ENCODE measurements at places on chromosomes 13 and 19.
A peak's percentile ranks its signal among the peaks of the same experiment; 100 is the strongest.

DNA sequence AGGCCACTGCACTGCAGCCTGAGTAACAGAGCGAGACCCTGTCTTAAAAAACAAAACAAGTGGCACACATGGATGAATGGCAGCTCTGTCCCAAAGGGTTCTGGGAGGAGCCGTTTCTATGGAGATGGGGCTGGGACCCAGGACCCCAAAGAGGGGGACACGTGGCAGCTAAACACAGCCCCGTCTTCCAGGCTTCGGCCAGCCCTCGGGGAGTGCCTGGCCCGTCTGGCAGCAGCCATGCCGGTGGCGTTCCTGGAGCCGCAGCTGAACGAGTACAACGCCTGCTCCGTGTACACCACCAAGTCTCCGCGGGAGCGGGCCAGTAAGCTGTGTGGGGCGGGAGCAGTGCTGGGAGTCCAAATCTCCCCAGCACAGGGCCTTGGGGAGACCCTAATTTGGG lies 82.4 kb downstream of the RYR1 start:
- DNase-seq: no peak

DNA sequence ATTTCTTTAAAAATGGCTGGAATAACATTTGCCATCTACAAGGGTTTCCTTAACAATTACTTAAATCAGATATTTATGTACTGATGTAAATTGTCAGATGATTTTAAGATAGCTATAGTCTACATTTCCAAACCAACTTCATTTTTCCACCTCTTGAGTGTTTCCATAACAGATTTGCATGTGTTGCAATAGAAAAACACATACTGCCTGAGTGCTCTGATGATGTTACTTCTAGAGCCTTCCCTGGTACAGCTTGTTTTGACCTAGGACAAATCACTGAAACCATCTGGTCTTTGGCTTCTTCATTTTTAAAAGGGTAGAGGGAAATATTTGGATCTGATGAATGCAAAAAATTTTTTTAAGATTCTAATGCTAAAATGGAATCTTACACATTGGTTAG lies 245.9 kb downstream of the PCDH9 start:
- no peak for DNase-seq

DNA sequence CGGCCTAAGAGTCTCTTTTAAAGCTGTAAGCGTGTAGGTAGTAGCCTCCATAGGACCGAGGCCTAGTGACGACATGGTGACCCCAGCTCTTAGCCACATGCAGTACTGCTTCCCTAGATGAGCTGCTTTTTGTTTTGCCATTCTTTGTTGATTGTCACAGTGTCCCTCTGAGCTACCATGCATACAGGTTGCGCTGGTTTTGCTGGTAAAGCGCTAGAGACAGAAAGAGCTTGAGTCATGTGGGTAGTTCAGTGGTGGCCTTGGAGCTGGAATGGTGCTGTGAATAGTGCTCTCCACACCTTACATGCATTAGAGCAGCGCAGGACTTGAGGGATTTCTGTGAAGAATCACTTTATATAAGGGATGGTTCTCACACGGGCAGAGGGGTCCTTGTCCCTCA lies 5.1 kb downstream of the HNRNPM start:
- DNase-seq: no peak

GRCh38 chr13:74761801-74762757 lies 627.9 kb upstream of the KLF12 start:
- peak; percentile 83 for DNase-seq

- peak; percentile 44 for DNase-seq
These were observed 710.0 kb upstream of the ARGLU1 start for GRCh38 chr13:107277911-107278310.

DNA sequence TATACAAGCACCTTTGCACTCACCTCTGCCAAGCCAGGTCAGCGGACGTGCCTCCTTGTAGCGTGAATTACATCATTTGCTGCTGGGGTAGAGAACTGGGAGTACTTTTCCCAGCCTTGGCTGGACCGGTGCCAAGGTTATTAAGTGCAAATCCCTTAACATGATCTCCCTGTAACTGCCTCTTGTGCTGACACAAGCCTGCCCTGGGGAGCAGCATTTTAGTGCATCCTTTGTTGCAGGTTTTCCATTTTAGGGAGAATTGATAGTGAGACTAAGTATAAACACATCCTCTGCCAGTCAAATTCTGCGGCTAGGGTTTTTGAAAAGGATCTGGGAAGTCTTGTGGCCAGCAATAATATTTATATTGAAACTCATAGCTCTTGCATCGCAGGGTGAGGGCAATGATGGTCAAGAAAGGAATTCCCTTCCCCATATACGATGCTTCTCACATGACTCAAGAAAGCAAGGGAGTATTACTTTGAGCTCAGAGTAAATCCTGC lies 32.7 kb upstream of the DCLK1 start:
- peak; percentile 99 for DNase-seq

DNA sequence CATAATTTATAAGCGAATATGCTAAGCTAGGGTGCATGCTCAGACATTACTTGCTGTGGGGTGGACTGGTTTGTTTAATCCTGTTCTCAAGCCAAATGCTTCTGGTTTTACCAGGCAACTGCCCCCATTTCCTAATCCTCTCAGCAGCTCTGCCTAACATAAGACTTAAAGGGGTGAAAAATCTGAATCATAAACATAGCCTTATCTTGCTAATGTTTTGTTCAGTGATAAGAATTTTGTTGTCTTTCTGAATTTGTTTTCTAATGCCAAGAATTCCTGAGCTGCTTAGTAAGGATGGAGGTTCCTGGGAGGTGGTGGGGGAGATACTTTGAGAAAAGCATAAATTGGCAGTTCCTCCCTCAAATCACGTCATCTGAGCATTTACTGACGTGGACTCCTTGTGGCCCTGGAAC lies 42.7 kb downstream of the ING1 start:
- peak; percentile 52 for DNase-seq

DNA sequence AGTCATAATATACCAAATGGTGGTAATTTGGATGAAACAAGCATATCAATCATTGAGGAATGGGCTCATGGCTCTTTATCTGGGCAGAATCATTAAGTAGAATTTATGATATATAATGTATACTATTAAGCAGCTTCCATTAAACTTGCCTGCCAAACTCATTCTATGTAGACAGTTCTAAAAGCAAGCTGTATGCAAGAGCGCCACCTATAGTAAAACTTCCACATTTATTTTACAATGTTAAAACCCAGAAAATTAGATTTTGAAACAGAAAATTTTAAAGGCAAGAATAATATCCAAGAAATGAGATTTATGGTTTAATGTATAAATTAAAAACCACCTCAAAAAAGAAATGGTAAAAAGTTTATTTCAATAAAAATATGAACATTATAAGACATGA lies 161.5 kb downstream of the MZT1 start:
- DNase-seq: peak; percentile 49

- no peak for DNase-seq
These were observed 222.1 kb downstream of the MZT1 start for GRCh38 chr13:72505376-72505775.

DNA sequence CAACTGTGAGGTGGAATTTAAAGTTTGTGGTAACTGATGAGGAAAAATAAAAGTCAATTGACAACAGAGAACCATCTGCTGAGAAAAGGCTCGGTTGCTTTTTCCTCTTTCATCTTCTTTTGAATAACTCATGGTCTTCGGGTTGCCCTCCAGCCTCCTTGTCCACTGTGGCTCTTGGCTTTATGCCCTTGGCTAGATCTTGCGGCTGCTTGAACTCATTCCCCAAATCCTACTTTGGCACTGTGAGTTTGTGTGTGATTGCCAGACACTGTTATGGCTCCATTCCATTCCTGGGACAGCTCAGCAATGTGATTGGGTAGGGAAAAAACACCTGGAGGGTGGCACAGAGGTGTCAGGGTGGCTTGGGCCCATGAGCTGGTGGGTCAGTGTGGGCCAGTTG lies 387.4 kb downstream of the DLEU7 start:
- DNase-seq: no peak

DNA sequence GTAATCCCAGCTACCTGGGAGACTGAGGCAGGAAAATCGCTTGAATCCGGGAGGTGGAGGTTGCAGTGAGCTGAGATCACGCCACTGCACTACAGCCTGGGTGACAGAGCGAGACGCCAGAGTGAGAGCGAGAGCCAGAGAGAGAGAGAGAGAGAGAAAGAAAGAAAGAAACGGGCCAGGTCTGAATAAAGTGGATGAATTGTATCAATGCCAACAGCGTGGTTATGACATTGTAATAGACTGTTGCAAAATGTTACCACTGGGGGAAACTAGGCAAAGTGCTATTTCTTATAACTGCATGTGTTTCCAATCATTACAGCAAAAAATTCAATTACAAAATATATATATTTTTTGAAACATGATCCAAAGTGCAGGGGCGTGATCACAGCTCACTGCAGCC lies 11.8 kb upstream of the BTBD2 start:
- DNase-seq: peak; percentile 76

DNA sequence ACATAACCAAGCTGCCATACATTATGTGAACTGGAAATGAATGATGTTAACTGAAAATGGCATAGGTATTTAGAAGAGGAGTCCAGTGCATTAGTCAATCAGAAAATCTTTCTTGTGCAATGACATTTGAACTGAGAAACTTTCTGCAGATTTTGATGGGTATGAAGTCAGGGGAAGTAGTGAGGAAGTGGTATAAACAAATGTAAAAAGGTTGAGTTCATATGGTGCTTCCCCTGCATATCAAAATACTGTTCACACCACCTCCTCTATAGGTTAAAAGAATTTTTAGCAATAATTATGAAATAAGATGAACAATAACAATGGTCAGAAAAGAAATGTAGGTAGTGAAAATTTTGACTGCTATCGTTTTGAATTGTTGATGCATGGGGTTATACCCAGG lies 800.0 kb downstream of the SLITRK6 start:
- DNase-seq: no peak
